ENCODE measurements at places on chromosomes 3 and 15. TPM values are rescaled to one million over a fixed set of nuclear protein-coding genes. Genes with fewer than 3 reads are reported as not detected.

Gene RTP3
- total RNA-seq, result not detected

Gene CAV3
- not detected for total RNA-seq

Gene EEF1AKMT4
- 3.9 TPM for total RNA-seq

Gene PLA1A
- not detected for total RNA-seq
